Activated T-helper 1 cell treated with Interleukin-2 at 50 U/mL for 16 hours (primary cell): ENCODE measurements at places on chromosomes 2 and 18.

- DNase-seq: no peak
Measured at GRCh38 chr2:187134306-187134705, 285.3 kb upstream of the ZSWIM2 start.

DNA sequence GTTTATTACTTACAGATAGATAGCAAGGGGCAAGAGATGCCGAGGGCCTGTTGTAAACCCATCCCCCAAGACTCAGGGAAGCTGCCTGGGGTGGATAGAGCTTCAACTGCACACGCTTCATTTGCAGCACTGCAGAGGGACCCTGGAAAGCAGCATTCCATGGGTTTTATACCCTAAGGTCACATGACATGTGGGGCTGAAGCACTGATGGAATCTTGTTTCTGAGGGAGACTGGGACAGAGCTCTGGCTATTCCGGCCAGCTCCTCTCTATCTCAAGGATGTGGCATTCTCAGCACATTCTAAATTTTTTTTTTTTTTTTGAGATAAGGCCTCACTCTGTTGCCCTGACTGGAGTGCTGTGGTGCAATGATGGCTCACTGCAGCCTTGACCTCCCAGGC is 300.1 kb downstream of the MYCN start:
- DNase-seq: no peak

- DNase-seq: no peak
Measured at GRCh38 chr2:143843686-143844085, 676.2 kb downstream of the ZEB2 start.

- no peak for DNase-seq
Measured at GRCh38 chr2:224638301-224638823, 53.2 kb upstream of the CUL3 start.

DNA sequence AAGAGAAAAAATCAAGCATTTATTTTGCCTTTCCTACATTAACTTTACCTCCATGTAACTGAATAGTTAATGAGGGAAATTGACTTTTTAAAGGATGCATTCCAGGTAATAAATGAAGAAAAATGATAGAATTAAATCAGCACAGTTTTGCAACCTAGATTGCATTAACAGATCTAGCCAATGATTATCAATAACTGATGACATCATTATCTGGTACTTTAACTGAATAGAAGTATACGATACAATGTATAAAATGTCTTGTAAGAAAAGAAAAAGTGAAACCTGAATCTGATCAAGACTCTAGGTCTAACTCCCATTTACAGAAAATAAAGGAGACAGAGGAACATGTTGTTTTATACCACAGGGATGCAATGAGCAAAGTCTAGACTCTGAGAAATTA is 126.0 kb upstream of the XPO1 start:
- DNase-seq: no peak

- DNase-seq: no peak
Measured at GRCh38 chr2:218291318-218292047, 820 bp downstream of the TMBIM1 start.

- no peak for DNase-seq
Measured at GRCh38 chr2:233380132-233380895, 26.0 kb downstream of the DGKD start.

GRCh38 chr18:69757733-69758132 is 189.9 kb downstream of the CD226 start:
- DNase-seq: no peak

GRCh38 chr2:97994476-97994875 is 1.3 kb downstream of the TMEM131 start:
- no peak for DNase-seq

DNA sequence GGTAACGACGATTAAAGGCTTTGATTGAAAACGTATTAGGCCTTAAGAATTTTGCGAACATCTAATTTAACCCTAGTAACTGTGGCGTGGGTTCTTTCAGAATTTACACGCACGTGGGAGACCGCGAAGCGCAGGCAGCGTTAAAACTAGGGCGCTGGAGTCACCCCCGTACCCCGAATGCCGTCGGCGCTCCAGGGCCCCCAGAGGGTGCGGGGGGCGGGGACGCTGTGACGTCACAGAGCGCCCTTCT is 673 bp upstream of the SMCHD1 start:
- peak; percentile 64 for DNase-seq

DNA sequence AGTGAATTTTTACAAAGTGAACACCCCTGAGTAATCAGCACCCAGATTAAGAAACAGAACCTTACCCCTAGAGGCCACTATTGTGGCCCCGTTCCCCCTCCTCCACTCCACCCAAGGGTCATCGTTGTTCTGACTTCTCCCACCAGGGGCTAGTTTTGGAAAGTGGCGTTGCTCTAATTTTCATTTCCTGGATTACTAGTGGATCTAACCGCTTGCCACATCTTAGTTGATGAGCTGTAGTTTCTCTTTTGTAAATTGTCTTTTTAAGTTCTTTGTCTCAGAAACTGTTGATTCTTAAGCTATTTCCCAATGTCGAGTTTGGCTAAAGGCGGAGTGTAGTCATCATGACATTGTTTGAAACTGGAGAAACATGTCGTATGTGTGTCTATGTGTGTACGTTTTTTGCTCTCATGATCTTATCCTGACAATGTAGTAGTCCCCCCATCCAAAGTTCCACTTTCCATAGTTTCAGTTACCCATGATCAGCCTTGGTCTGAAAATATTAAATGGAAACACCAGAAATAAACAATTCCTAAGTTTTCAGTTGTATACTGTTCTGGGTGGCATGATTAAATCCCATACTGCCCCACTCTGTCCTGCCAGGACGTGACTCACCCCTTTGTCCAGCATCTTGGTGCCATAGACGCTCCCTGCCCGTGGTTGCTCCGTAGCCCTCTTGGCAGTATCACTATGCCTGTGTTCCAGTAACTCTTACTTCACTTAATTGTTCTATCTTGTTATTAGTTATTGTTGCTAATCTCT is 71.0 kb upstream of the SP3 start:
- no peak for DNase-seq
